ENCODE measurements at places on chromosomes 12 and 14. TPM values are rescaled to one million over a fixed set of nuclear protein-coding genes. Genes with fewer than 3 reads are reported as not detected.

Gene SIX6
- not detected for total RNA-seq

Gene DBX2
- total RNA-seq: 0.08 TPM

Gene GUCY2C
- total RNA-seq: not detected

Gene PKP2
- 0.45 TPM for total RNA-seq

Gene RPGRIP1
- total RNA-seq: not detected

Data from fibroblast of the aortic adventitia (primary cell).